Aortic smooth muscle cell (primary cell): ENCODE measurements at places on chromosomes 11 and 22. TPM values are rescaled to one million over a fixed set of nuclear protein-coding genes. Genes with fewer than 3 reads are reported as not detected.

Gene GLB1L3
- total RNA-seq: not detected in 2 replicates

Gene FAM180B
- total RNA-seq: not detected in 2 replicates

Gene GTSE1
- 3.3 and 5.4 TPM in 2 replicates for total RNA-seq

Gene PLXNB2
- total RNA-seq: 145 and 159 TPM in 2 replicates

Gene MRPL16
- total RNA-seq: 30.5 and 35.4 TPM in 2 replicates

Gene CLNS1A
- total RNA-seq: 119 and 144 TPM in 2 replicates

Gene C11orf42
- not detected in 2 replicates for total RNA-seq

Gene CECR2
- total RNA-seq: under 0.01 TPM in 2 replicates
